ENCODE measurements at places on chromosomes 11 and 22. TPM values are rescaled to one million over a fixed set of nuclear protein-coding genes. Genes with fewer than 3 reads are reported as not detected.

DNA sequence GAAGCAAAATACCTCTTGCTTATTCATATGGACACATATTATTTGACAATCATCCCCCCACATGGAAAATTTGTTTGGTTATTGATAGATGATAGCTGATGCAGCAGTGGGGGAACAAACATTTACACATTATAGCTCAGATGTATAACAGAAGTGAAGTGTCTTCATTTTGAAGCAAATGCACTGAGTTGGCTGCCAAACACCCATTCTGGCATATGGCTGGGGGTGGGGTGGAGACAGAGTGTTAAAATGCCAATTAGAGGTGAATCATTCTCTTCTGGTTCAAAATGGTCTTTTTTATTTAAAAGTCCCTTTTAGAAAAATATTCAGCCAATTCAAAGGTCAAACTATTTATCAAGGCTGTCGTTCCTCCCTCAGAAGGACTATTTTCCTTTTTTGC, 157.3 kb upstream of the TRPC6 start:
- no peak for DNase-seq

DNA sequence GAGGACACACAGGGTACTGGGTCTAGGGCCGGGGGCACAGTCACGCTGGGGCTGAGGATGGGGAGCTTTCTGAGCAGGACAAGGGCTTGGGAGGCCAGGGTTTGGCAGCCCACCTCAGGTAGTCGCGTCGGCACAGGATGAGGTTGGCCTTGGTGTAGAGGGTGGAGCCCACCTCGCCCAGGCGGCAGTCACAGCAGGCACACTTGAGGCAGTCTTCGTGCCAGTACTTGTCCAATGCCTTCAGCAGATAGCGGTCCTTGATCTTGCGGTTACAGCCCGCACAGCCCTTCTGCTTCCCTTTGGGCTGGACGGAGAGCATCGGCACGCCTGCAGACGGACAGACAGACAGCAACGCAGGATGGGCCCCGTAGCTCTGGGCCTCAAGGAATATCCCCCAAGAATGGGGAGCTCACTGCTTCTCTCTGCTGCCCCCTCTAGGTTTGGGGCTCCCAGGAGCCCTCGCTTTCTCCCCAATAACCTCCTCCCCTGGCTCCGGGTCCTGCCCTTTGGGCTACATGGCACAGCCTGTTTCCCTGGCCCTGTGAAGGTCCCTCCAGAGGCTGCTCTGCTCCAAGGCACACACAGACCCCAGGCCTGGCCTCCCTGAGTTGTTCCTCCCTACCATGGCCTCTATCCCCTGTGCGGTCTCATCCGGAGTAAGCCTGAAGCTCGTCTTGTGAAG, 33.4 kb downstream of the LMO1 start:
- DNase-seq = no peak

The NXPE4 gene
- total RNA-seq = not detected

The DSCAML1 gene
- total RNA-seq = 0.09 TPM

The FREY1 gene
- 2.5 TPM for total RNA-seq

DNA sequence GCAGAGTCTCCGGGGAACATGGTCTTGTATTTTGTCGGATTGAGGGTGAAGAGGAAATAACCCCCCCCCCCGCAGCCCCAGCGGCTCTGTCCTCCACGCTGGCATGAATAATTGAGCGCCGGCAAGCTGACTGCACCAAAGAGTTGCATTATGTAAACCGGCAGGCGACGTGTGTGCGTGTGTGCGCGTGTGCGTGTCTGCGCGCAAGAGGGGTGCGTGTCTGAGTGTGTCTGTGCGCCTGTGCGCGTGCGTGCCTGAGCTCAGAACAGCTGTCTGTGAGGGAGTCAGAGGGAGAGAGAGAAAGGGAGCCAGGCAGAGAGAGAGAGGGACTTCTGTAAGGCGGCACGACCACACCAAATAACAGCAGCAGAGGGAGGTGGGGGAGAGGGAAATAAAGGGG, 94.4 kb downstream of the SCN3B start:
- no peak for DNase-seq

DNA sequence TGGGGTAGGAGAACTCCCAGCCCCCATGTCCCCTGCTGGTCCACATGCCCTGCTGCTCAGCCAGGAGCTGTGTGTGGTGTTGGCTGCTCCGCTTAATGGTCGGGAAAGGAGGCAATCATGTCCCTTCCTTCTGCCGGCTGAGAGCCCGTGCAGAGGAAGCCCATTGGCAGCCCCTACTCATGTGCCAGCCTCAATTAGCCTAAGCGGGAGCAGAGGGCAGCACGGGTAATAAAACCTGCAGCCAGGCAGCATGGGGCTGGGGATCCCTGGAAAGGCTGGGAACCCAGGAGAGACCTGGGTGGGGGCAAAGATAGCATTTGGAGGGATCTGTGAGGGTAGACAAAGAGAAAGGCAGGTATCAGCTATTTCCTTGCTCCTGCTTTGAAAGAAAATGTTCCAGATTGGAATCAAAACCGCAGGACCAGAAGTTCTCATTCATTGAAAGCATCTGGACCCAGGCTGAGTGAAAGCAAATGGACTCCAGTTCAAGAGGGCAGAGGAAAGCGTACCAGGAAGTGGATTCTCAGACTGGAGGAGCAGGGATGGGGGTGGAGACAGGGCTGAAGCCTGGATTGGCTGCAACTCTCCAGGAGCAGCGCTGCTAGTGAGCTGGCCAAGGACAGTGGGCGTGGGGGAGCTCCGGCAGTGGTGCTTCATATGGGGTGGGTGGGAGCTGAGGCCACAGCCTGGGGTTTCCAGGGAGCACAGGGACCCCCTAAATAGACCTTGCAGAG, 103.4 kb upstream of the NECTIN1 start:
- no peak for DNase-seq

DNA sequence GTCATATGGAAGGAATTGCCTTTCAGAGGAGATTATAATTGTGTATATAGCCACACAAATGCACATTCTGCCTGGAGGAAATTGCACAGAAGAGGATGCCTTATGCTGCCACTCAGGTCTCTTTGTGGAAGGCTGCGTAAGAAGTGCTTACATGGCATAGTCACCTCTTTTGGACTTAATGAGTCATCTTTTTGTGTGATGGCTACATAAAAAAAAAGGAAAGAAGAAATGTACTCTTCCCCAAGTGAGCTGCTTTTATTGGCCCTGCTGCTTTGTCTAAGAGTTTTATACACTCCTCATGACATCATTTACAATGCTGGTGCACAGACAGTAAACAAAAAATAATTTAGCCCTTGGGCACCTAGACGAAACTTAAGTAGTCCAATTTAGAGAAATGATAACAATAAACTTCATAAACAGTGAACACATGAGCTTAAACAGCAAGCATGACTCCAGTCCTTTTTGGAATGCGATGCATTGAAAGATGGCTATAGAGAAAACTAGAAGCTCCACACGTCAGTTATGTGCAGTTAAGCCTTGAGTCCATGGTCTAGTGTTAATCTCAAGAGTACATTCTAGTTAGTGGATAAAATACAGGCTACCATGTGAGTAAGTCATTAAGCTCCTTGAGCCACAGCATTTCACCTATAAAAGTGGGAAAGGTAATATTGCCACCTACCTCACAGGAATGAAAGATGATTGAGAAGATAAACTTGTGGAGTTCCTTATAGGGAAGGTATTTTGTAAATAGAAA, 12.0 kb downstream of the CSTPP1 start:
- no peak for DNase-seq

DNA sequence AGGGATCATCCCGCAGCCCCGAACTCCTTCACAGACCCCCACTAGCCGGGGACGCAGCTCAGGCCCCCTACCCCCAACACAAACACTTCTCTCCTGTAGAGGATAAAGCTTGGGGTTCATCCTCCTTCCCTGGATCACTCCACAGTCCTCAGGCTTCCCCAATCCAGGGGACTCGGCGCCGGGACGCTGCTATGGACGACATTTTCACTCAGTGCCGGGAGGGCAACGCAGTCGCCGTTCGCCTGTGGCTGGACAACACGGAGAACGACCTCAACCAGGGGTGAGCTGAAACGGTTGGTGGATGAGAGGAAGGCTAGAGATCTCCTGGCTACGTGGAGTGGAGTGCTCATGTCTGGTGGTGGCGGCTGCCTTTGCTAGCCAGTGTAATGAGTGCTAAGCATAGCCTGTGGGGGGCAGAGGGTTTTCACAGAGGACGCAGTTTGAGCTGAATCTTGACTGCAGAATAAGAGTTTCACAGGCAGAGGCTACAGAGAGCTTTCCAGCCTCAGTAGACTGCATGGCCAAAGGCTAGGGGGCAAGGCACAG, 580 bp downstream of the ILK start:
- no peak for DNase-seq

GRCh38 chr11:130131961-130132850, 27.4 kb upstream of the ST14 start:
- DNase-seq = peak; percentile 34

Data from neural crest cell (in vitro differentiated cells).